Neuronal stem cell (in vitro differentiated cells): ENCODE measurements at places on chromosomes 16 and 17.

- DNase-seq = no peak
Observed at GRCh38 chr17:76371656-76372628, 12.5 kb upstream of the SPHK1 start.

DNA sequence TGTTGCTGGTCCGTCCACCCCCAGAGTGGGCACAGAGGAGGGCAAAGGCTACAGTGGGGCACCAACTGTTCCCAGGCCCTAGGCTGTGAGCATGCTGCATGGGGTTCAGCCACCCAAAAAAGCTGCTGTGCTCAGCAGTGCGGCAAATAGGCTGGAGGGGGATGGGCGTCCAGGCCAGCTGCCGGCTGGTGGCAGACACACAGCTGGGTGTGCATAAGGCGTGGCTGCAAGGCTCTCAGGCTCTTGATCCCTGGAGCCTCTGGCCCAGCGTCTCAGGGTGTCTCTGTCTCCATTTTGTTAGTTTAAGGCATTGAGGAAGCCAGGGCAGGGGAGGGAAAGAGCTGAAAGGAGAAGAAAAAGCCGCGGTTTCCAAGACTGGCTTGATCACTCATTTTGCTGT, 8.8 kb downstream of the RPL19 start:
- no peak for DNase-seq

- no peak for DNase-seq
Observed at GRCh38 chr16:19005561-19006445, 22.1 kb downstream of the TMC7 start.

DNA sequence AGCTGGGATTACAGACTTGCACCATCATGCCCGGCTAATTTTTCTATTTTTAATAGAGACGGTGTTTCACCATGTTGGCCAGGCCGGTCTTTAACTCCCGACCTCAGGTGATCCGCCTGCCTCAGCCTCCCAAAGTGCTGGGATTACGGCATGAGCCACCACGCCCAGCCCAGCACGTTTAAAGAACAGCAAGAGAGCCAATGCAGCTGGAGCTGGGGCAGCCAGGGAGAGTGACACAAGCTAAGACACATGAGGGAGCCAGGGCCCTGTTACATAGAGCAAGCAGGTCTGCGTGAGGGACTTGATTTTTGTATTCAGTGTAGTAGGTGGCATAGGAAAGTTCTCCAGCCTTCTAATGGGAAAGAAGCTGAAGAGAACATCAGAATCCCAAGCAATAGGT, 21.7 kb upstream of the GOSR2 start:
- DNase-seq = no peak

DNA sequence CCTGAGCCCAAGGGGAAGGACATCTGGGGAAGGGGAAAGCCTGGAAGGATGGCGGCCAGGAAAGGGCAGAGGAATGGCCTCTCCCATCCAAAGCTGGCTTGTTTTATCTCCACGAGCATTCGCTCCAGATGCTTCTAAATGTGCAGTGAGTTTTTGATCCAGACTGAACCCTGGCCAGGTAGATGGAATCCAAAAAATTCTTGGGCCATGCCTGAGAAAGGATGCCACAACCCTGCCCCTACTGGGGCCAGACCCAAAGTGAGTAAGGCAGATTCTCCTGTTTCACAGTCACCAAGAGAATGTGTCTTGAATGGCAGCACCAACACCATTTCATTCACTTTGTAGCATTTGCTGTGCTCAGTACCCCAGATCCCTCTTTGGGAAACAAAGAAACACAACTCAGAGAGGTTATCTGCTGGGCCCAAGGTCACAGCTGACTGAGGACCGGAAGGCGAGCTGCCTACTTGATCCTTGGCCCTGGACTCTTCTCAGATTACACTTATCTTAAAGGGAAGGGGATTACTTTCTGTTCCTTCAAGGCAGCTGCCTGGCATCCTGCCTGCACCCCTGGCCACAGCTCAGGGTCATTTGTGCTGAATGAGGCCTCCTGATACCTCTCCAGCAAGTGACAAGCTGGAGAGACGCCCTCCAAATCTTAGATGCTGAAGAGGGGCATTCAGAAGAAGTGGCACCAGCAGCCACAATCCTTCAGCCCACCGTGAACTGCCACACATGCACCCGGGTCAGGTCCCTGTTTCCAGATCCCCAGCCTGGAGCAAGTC, 3.6 kb downstream of the LRRC75A start:
- DNase-seq = no peak
